H4 (cell line): ENCODE measurements at places on chromosomes 16 and 17.

DNA sequence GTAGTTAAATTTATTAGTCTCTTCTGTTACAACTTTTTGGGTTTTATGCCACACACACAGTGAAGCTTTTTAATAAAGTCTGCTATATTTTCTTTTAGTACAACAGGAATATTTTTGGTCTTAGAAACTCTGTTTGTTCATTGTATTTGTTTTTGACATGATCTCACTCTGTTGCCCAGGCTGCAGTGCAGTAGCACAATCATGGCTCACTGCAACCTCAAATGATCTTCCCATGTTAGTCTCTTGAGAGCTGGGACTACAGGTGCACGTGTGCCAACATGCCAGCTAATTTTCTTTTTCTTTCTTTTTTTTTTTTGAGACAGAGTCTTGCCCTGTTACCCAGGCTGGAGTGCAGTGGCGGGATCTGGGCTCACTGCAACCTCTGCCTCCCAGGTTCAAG is 27.1 kb downstream of the PPM1D start:
- DNase-seq: no peak

- no peak for DNase-seq
Measured at GRCh38 chr16:88878967-88879787, 12.7 kb upstream of the PABPN1L start.

DNA sequence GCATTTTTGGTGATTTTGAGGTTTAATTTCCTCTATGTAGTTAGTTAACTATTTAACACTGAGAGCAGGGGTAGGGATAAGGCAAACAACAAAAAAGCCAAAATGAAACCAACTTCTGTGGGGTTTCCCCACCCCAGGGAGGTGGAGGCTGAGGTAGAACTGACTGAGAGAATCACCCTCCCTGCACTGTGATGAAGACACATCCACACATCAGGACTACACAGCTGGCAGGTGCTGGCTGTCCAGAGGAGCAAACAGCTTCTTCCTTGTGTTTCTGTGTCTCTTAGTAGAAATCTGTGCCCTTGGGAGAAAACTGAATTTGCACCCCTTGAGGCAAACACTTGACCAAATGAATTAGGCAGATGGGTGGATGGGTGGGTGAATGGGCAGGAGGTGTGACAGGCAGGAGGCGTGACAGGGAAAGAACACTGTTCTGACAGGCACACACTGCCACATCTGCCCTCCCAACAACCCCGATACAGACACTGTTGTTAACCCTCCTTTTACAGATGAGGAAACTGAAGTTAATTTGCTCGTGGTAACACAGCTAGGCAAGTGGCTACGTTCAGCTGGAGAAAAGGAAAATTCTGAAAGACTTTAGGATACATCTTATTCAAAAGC is 62.9 kb upstream of the AMZ2 start:
- DNase-seq: no peak

- peak; percentile 25 for DNase-seq
Measured at GRCh38 chr16:55349867-55350266, 25.9 kb downstream of the IRX6 start.

DNA sequence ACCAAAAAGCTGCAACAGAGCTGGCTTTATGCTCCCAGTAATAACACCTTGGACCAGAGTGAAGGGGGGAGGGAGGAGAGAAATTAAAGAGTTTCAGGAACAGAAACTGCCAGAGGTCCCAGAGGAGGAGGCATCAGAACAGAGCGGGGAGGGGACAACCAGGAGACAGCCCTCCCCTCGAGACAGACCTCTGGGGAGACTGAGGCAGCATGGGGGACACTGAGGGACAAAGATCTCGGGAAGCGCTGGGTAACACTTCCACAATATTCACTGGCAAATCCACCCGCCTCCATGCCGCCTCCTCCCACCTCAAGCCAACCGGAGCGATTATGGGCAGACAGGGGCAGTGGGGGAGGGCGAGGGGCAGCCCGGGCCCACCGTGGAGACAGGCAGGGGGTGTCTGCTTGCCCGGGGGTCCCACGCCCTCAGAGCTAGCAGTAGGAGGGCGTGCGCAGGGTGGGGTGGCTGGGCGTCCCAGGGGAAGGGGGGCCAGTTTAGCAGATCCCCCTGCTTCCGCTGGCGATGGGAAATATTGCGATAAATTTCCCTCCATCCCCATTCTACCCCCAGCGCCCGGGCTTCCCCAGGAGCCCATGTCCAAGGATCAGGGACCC is 1.2 kb downstream of the PCGF2 start:
- DNase-seq: no peak

DNA sequence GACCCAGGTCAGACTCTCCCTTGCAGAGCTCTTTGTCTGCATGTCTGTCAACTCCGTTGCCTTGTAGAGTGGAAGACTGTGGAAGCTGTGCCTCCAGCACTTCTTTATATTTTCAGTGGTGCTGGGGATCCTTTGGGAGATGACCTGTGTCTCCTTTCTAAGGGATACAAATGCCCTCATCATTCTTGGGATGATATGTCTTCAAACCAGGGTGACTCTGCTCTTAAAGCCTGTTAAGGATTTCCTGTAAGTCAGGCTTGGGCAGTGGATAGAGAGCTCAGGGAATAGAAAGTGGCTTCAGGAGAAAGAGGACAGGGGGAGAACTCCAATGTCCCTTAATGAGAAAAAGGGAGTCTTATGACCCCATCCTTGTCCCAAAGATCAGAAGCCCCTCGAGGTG is 1.5 kb downstream of the HOXB3 start:
- no peak for DNase-seq

- no peak for DNase-seq
Measured at GRCh38 chr16:51341204-51341603, 190.1 kb upstream of the SALL1 start.
